ENCODE measurements at places on chromosomes 11 and 22.
A peak's percentile ranks its signal among the peaks of the same experiment; 100 is the strongest.

GRCh38 chr11:120911943-120912342 is 112.0 kb upstream of the TBCEL start:
- no peak for DNase-seq

DNA sequence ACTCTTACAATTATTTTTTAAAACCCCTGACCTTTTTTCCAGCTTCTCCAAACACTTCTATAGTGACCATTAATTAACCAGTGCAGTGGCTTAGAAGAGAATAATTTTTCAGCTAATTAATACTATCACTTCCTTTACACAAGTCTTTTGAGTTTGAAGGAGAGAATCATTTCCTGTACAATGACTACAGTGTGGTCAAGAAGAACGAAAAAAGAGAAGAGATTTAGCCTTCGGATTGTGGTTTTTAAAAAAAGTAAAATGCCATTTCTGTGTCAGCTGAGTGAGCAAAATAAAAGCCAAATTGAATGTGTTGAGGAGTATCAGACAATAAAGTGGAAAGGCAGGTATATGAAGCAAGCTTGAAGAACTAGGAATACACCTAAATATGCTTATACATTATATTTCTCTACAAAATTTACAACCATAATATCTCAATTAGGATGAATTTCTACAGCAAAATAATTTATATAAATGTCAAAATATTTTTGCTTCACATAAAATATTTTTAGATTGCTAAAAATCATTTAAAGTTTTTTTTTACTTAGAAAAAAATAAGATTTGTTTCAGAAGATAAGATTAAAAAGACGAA is 1155.2 kb upstream of the CNTN5 start:
- DNase-seq = no peak

DNA sequence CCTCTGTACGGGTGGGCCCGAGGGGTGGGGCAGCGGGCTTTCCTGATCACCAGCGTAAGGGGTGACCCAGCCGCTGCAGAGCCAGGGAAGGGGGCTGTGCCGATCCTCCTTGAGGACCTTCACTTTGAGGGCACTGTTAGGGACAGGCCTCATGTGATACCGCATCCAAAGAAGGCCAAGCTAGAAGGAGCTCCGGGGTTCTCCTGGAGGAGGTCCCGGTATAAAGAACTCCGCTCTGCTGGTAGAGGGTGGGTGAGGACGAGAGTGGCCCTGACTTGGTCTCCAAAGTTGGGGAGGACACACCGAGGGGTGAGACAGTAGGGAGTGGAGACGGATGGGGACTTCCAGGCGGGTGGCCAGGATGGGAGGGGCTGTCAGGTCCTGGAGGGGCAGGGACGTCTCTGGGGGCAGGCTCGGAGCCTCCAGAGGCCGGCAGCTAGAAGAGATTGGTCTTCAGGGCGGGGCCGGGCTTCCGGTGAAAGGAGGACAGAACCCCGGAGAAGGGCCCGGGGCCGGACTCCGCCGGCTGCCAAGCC is 4.6 kb downstream of the PHOX2A start:
- DNase-seq = no peak

DNA sequence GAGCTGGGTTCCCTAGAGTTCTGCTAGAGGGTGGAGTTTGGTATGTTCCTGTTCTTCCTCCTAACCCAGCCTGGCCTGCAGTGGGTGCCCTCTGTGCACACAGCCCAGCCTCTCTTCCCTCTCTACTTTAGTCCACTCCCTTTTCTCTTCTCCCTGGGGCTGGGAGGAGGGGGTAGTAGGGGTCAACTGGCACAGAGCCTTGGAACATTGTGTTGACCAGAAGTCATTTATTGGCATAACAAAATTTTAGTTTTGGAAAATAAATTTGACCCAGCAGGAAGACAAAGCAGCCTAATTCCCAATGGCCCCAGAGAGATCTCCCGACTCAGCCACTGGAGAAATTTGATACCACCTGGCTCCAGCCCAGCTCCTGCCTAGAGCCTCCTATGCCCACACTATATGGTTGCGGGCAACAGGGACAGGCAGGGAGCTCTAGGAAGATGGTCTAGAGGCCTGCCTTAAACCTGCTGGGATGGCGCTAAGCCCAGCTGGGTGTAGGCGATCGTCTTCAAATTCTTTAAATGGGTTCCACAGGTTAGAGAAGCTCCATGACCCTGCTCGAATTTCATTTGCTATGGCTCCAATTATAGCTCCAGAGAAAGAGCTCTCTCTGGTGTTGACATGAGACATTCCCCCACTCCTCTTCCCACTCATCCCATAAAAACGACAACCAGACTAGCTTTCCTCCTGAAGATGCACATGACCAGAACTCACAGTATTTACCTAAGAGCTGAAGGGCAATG is 9.9 kb downstream of the PCSK7 start:
- no peak for DNase-seq

- DNase-seq = no peak
These were observed 19.9 kb downstream of the MADD start for GRCh38 chr11:47289856-47290255.

GRCh38 chr22:47188261-47189055 is 426.0 kb downstream of the TBC1D22A start:
- DNase-seq = no peak

DNA sequence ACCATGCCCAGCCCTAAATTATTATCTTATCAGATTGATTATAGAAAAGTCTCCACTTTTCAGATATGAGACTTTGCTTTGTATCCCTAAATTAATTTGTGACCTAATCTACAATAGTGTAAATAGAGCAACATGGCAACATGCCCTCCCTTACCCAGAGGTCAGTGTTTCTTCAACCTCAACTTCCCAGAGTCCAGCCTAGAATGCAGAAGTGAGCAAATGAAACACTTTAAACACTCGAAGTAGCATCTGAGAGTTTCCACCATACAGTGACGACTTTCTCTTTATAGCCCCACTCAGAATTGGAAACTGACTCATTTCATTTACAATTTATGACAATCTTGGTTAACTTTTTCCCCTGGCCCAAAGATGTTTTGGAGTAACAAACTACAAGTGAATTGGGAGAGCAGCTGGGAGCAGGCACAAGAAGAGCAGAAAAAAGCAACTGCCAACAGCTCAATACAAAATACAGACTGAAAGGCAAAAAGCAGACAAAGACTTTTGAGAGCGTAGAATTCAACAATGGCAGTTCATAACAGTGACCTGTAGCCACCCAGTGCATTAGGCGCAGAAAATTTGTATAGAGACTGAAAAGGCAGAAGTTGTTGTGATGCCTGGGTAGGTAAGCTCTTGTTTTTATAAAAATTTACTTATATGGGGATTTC is 10.1 kb upstream of the BLID start:
- no peak for DNase-seq

DNA sequence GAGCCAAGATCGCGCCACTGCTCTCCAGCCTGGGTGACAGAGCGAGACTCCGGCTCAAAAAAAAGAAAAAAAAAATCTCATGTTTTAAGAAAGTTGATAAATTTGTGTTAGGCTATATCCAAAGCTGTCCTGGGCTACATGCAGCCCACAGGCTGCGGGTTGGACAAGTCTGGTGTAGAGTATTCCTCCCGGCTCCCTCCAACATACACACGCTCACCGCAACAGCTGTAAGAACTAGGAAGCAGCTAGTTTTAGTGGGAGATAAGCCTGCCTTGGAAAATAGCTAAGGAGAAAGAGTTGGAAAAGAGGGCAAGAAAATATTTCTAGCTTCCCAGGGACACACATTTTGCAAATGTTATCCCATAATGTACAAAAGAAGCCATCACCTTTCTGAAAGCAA is 46.6 kb downstream of the CELF1 start:
- no peak for DNase-seq

DNA sequence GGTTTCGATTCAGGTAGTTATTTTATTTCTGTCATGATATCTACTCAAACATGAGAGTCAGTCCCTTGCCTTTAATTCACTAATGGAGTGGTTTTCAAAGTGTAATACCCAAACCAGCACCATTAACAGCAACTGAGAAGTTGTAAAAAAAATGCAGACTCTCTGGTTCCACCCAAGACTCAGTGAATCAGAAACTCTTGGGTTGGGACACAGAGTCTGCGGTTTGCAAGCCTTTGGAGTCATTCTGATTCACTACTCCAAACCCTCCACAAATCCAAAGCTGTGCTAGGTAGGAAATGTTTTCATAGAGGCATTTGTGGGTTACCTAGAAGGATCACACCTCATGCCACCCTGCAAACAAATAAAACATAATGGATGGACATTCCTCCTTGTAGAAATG is 340.1 kb downstream of the NTM start:
- no peak for DNase-seq

GRCh38 chr11:128520888-128521681 is 66.3 kb downstream of the ETS1 start:
- no peak for DNase-seq

GRCh38 chr11:6681949-6682348 is 1.2 kb downstream of the MRPL17 start:
- no peak for DNase-seq

DNA sequence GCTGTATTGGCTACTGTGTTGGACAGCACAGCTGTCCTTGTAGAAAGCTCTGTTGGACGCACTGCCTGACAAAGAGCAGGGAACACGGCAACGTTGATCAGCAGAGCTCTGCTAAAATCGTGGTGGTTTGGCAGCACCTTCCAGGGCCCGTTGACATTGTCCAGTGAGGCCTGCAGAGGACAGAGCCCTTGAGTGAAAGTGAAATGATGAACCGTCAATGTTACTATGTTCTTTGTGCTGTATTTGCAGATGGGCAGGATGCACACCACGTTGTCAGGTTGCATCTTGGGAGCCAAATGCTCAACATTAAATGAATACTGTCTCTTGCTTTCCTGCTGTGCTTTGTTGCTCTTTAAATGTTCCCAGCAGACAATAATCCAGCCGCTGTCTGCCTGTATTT is 69.7 kb downstream of the NELL1 start:
- no peak for DNase-seq

- no peak for DNase-seq
These were observed 488.7 kb downstream of the TBC1D22A start for GRCh38 chr22:47250995-47251765.

DNA sequence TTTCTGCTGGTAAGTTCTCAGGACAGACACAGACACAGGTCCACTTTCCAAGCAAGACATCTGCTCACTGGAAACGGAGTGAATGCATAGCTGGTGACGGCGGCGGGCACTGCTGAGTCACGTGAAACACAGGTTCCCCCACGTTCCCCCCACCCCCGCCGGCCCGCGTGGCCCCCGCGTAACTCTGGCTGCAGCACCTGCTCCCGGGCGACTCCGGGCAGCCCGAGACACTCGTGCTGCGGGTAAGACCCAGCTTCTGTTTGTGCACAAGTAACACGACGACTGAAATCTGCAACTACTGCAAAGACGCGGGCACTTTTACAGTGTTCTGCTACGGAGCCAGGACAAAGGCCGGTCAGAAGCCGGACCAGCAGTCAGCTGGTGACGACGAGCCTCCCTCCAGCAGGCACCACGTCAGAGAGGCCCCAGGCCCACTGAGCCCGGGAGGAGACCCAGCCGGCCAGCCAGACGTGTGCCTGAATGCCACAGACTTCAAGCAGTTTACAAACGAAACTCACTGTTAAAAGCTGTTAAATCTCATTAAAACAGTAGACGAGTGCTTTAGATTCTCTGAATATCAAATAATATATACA is 12.9 kb upstream of the ARFGAP3 start:
- DNase-seq = no peak

DNA sequence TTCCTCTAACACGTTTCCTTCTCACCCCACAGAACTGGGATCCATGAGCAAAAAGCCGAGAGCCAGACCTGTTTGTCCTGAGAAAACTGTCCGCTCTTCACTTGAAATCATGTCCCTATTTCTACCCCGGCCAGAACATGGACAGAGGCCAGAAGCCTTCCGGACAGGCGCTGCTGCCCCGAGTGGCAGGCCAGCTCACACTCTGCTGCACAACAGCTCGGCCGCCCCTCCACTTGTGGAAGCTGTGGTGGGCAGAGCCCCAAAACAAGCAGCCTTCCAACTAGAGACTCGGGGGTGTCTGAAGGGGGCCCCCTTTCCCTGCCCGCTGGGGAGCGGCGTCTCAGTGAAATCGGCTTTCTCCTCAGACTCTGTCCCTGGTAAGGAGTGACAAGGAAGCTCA is 24.0 kb downstream of the CD5 start:
- DNase-seq = no peak

GRCh38 chr11:116776522-116776984 is 3.8 kb upstream of the BUD13 start:
- no peak for DNase-seq

- DNase-seq = peak; percentile 59
These were observed 9.3 kb downstream of the ARHGEF17 start for GRCh38 chr11:73317373-73317772.

GRCh38 chr11:12585861-12586260 is 88.4 kb upstream of the TEAD1 start:
- no peak for DNase-seq

GRCh38 chr11:43376594-43376993 is 17.9 kb downstream of the TTC17 start:
- no peak for DNase-seq

- DNase-seq = no peak
These were observed 89.2 kb downstream of the MORC2 start for GRCh38 chr22:30879415-30879797.

DNA sequence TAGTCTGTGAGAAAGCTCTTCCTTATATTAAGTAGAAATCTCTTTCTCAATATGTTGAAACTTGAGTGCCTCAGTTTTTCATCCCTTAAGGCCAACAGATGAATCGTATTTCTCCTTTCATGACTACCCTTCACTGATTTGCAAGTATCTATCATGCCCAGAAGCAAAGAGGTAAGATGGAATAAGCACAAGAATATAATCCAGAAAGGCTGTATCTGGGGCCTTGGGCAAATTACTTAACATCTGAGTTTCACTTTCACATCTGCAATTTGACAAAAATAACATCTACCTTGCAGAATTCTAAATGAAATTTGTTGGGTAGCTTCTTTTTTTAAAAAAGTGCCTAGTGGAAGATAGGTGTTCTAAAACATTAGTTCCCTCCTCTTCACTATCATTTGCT is 552.4 kb upstream of the ANO5 start:
- no peak for DNase-seq

- DNase-seq = no peak
These were observed 9.4 kb upstream of the NLRP10 start for GRCh38 chr11:7974668-7975067.

DNA sequence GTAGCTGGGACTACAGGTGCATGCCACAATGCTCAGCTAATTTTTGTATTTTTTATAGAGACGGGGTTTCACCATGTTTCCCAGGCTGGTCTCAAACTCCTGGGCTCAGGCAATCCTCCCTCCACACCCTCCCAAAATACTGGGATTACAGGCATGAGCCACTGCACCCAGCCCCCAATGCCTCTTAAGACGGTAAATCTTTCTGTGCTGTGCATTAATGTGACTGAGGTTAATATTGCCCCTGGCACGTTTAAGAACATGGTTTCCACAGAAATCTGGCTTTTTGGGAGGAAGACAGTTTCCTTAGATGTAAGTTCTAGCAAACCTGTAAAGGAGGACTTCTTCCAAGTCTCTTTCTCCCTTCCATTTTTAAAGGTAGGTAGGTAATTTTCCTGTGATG is 6.1 kb upstream of the HORMAD2 start:
- DNase-seq = no peak

GRCh38 chr11:46290598-46291309 is 13.3 kb downstream of the CREB3L1 start:
- no peak for DNase-seq

DNA sequence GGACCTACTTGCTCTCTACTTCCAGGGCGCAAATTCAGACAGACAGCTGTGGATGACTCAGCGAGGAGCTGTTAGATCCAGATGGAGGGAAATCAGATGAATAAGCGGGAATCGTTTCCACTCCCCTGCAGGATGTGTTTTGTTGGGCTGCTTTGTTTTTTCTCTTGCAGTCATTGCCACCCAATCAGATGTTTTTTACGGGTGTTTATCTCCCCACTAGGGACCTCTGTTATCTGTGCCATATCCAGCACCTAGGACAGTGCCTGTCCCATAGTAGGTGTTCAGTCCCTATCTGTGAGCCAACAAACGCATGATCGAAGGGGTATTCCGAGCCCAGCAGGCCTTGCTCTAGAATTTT is 51.1 kb upstream of the PARVG start:
- DNase-seq = peak; percentile 72

Data from NCI-H1694 (cell line).